Stimulated activated CD8-positive, alpha-beta memory T cell treated with anti-CD3 and anti-CD28 coated beads, Interleukin-4, amount 100 ng/mL, for 24 hours (primary cell): ENCODE measurements at places on chromosomes 2 and 18.

DNA sequence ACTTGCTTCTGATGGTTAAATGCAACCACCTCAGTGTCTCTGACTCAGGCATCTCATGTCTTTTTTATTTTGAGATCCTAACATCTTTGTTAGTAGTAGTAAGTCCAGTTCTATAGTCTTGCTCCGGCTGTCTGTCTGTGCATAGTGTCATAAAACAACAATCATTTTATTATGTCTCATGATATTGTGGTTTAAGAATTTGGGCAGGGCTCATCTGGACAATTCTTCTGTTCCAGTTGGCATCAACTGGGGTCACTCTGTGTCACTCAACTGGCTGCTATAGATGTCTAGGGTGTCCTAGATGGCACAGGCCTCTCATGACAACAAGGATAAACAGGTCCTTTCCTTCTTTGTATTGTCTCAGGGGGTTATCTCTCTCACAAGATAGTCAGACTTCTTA is 299.6 kb upstream of the ZNF521 start:
- DNase-seq, result no peak

DNA sequence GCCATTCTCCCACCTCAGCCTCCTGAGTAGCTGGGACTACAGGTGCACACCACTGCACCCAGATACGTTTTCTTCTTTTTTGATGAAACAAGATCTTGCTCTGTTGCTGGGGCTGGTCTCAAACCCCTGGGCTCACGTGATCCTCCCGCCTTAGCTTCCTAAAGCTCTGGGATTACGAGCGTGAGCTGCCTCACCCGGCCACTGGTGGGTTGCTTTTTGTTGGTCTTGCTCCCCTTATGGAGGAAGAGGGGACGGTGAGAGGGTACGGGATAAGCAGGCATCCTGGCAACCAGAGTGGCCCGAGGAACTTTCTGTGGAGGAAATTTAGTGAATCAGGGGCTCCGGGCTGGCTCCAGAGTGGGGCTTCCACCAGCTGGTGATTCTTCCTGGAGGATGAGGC is 222.3 kb downstream of the HDAC4 start:
- no peak for DNase-seq

GRCh38 chr2:161412346-161412745 is 3.8 kb upstream of the TBR1 start:
- DNase-seq, result no peak

- no peak for DNase-seq
Measured at GRCh38 chr2:233350708-233351107, 3.6 kb upstream of the DGKD start.

DNA sequence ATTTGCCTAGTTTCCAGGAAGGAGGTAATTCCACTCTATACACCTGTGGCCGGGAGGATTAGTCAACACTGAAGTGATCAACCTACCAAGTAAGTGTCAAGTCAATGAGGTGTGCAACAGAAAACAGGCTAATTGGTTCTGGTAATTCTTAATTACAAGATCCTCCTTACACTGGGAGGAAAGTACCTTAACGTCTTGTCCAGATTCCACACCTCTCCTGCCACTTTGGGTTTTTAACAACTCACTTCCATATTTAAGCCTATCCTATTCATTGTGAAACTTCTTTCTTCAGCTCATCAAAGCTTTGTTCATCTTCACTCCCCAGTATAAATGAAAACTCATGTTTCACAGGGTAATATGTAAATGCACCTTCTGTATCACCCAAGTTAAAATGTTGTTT is 22.0 kb upstream of the MAP4K4 start:
- no peak for DNase-seq

- DNase-seq, result no peak
Measured at GRCh38 chr18:12015416-12016062, 34.2 kb downstream of the IMPA2 start.

GRCh38 chr18:48488388-48488850 is 50.4 kb upstream of the CTIF start:
- no peak for DNase-seq

DNA sequence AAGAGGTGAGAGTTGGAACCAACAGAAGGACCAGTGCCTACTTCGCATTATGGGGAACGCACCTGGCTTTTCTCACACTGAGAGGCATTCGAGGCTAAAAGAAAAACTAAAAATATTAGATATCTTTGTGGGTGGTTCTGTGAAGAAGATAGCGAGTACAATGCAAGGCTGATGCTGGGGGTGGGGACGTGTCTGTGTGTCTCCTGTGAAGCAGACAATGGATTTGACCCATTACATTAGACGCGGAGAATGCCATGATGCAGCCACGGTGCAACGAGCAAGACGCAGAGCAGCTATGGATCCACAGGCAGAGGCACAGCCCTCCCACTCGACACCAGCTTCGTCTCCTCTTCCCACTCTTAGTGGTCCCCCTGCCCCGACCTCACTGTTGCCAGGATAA is 61.0 kb downstream of the ADCY3 start:
- no peak for DNase-seq

DNA sequence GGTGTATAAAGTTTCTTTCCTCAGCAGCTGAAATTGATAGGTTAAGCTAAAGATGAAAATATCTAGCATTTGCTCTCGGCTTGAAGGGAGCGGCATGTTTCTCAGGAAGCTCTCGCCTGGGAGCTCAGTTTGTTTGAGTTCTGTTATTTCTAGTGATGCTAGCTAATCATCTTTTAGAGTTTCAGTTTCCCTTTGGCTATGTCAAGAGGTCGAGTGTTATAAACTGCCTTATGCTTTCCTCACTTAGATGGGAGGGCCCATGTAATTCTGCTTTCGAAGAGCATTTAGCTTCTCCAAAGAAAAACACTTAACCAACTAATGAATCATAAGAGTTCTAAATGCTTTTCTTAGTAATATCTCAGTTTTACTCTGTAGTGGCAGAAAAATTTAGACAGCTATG is 33.6 kb downstream of the PLCL1 start:
- DNase-seq, result no peak

- DNase-seq, result no peak
Measured at GRCh38 chr18:25630682-25631081, 278.7 kb upstream of the ZNF521 start.

GRCh38 chr2:16973586-16974286 is 308.1 kb upstream of the CYRIA start:
- no peak for DNase-seq

- DNase-seq, result no peak
Measured at GRCh38 chr2:188628989-188629752, 337.5 kb downstream of the GULP1 start.

DNA sequence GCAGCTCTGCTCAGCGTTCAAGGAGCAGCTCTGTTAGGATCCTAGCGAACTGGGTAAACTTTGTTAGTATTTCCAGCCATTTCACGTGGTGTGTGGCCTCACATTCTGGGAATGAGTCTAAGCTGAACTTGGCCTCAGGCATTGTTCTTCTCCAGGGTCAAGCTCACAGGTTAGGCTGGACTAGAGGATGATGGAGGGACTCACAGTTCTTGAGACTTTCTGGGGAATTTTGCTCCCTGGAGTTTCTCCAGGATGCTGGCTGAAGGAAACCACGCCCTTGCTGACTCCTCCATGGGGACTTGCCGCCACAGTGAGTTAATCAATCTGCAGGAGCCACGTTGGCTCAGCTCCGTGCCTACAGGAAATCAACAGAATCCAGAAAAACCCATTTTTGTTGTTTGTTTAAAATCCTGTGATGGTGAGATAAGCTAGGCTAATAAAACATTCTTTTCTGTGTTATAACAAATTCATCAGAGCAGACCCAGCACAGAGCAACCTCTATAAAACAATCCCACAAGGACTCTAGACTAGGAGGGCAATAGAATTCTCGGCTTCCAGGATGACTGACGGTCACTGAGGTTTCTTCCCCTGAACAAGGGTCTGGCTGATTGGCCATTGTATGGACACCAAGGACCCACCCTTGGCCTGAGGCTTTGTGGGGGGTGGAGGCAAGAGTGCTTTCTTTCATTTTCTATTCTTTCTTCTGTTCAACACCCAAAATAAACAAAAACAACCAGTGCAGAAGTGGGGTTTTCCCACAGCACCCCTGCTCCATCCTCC is 12.6 kb downstream of the CNDP1 start:
- DNase-seq, result no peak

GRCh38 chr2:144511937-144512336 is 8.0 kb downstream of the ZEB2 start:
- DNase-seq, result no peak

GRCh38 chr18:40124107-40124506 is 1830.9 kb upstream of the PIK3C3 start:
- no peak for DNase-seq

DNA sequence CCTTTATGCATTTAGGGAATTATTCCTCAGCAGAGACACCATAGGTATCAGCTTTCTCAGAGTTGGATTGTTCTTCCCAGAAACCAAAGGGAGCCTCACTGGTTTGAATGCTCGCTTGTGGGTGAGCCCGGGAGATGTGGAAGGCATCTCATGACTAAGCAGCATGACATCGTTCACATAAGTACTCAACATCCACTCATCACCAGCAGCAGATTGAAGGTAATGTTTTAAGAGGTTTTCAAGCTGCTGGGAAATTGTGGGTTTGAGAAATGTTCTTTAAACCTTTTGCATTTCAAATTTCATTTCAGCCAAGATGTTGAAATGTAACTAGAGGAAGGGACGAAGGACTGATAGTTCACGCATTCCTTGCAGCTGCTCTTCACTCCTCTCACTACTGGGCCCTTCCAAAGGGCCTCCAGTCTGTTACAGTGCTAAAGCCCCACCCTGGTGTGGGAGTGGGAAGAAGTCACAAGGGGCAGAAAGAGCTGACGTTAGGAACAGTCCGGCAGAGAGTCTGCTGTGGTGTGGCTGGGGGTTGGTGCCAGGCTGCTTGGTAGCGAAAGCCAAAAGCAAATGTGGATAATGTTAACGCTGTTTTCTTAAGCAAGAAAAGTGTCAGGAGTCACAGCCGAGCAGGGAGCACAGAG is 324.5 kb upstream of the EPHA4 start:
- no peak for DNase-seq

- DNase-seq, result no peak
Measured at GRCh38 chr2:237280229-237280628, 133.7 kb downstream of the COL6A3 start.

DNA sequence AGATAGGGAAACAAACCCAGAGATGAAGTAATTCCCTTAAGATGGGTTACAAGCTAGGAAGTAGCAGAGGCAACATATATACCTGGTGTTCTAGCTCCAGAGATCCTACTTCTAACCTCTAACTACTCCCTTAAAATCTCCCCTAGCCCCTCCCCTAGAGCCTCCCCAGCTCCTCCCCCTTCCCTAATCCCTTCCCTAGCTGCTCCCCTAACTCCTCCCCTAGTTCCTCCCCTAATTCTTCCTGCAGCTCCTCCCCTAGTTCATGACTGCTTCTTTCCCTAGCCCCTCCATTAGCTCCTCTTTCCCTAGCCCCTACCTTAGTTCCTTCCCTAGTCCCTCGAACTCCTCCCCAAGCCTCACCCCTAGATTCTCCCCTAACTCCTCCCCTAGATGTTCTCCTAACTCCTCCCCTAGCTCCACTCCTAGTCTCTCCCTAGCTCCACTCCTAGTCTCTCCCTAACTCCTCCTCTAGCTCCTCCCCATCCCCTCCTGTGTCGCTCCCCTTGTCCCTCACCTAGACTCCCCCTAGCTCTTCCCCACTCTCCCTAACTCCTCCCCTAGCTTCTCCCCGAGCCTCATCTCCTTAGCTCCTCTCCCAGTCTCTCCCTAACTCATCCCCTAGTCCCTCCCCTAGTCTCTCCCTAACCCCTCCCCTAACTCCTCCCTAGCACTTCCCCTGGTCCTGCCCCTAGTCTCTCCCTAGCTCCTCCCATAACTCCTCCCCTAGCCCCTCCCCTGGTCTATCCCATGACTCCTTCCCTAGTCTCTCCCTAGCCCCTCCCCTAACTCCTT is 108.9 kb downstream of the CD226 start:
- DNase-seq, result no peak

GRCh38 chr2:16119741-16120140 is 179.4 kb downstream of the MYCN start:
- DNase-seq, result no peak

GRCh38 chr2:186497928-186498327 is 11.9 kb downstream of the ZC3H15 start:
- DNase-seq, result no peak

DNA sequence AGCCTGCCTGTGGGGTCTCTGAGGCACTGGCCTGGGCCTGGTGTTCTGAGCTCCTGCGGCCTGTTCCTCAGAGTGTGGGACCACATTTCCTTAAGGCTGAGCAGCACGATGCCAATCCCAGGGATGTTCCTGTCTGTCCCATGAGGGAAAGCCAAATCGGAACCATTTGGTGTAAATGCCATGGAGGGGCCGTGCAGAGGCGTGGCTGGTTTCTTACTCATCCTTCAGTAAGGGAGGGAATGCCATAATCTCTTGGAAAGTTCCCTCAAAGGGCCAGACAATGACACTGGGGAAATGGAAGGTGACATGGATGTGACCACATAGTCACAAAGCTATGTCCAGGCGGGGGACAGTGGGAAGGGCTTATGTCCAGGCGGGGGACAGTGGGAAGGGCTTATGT is 14.4 kb upstream of the PTMA start:
- no peak for DNase-seq

DNA sequence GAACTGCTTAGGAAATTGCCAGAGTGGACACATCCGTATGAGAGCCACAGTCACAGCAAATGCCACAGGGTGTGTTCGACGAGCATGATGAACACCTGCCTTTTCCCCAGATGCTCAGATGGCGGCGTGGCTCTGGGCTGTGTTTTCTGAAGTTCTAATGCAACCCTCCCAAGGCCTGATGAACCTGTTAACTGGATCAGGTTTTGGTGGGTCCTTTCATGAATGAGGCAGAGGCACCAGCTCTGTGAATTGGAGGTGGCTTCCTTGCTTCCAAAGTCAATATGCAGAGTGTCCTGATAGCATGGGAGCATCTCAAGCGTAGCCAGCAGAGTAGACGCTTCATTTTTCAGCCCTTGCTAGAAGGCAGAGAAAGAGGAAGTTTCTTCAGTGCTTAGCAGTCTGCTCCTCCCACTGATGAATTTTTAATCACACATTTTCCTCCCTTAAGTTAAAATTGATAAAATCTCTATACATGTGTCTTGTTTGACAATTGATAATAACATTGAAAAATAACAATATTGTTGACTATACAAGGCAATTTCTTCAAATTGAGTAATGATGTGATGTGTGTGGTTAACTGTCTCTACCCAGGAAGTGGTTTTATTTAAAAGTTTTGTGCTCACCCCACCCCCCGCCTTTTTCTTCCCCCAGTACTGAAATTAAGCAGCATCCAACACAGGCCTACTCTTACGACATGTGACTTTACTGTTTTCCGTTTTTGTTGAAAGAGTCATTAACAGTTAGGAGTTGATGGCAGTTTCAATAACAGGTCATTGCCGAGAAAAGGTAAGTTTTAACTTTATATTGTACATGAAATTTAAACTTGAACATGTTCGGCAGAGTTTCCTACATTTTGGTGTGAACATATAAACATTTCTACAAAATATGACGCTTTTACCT is at the start of gene ARHGAP15:
Gene ARHGAP15, plus strand, starts transcription at position 739 of the 900 bp plus-strand sequence.
- DNase-seq, result peak; percentile 44

- DNase-seq, result no peak
Measured at GRCh38 chr2:233058717-233059546, 1.2 kb upstream of the INPP5D start.

DNA sequence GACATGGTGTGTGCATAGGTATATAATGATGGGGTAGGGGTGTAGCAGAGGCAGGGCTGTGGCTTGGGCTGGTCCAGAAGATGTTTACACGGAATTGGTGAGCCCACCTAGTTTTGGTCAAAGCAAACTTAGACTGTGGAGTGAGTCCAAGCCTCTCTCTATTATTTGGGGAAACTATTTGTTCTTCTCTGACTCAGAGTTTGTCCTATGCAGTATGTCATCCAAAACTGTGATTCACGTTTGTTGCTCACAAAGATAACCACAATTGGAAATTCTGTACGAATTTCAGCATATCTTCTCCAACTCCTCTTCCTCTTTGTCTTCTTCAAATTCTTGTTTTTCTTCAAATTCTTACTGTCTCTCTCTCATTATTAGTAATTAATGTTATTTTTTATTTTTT is 292.9 kb downstream of the XIRP2 start:
- DNase-seq, result no peak
